Aorta (tissue), 5 donors: ENCODE measurements at places on chromosomes 2 and 18. TPM values are rescaled to one million over a fixed set of nuclear protein-coding genes. Genes with fewer than 3 reads are reported as not detected.

GRCh38 chr2:12271589-12271984 lies 445.1 kb upstream of the TRIB2 start:
- no peak for DNase-seq

DNA sequence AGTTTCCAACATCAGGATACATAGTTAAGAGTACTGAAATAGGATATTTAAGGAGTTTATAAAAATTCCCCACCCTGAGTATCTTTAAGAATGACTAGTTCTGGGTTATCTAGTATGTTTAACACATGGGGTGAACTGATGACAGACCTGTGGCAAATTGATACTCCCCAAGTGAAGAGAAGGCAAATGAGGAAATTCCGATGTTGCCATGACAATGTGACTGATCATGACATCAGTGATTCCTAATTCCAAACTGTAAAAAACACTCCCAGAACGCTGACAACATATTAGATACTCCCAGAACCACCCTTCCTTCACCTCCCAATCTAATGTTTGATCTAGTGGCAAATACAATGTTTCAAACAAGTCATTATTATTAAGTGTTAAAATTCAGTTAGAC lies 77.6 kb downstream of the RBMS1 start:
- DNase-seq, result no peak

ST8SIA5 gene
- polyA plus RNA-seq, result 0.08 TPM

- no peak for DNase-seq
Observed at GRCh38 chr2:128727404-128727803, 408.7 kb upstream of the HS6ST1 start.

CAPN14 gene
- not detected for polyA plus RNA-seq

LOXHD1 gene
- polyA plus RNA-seq, result not detected

- DNase-seq, result no peak
Observed at GRCh38 chr18:79559436-79559835, 120.2 kb upstream of the CTDP1 start.

ATP8B1 gene
- 33.1 TPM for polyA plus RNA-seq

FEV gene
- not detected for polyA plus RNA-seq

DNA sequence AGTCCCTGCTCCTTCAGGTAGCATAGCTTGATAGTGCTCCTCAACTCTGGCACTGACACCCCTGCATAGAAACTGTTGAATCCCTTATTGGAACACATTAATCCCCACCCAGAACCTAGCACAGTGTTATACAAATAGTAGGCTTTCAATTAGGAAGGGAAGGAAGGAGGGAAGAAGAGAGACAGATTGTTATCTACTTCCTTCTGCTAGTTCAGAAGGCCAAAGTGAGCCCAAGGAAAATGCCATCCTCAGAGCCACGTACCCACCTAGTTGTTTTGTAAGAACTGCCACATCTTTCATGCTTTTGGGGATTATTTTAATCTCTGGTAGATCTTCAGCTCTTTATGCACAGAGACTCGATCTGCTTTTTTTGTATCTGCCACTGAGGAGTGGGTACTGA lies 75.1 kb downstream of the CLHC1 start:
- DNase-seq, result no peak

DNA sequence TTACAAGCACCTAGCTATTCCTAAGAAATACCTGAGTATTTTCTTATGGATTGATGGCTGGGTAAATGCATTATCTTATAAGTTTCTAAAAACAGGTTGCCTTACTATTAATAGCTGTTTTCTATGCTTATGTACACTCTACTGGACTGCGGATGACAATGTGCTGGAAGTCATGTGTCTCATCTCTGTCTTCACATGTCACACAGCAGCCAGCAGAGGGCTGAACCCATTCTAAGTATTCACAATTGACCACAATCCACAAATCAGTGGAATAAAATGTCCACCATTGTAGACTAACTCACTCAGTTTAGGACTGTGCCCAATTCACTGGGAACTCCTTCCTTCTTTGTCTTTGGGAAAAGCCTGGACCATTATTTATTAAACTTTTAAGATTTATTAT lies 371.2 kb downstream of the INSIG2 start:
- no peak for DNase-seq

GRCh38 chr2:88254437-88255091 lies 84.4 kb downstream of the THNSL2 start:
- no peak for DNase-seq

GRCh38 chr2:46306988-46307655 lies 9.9 kb downstream of the EPAS1 start:
- DNase-seq, result no peak

DNA sequence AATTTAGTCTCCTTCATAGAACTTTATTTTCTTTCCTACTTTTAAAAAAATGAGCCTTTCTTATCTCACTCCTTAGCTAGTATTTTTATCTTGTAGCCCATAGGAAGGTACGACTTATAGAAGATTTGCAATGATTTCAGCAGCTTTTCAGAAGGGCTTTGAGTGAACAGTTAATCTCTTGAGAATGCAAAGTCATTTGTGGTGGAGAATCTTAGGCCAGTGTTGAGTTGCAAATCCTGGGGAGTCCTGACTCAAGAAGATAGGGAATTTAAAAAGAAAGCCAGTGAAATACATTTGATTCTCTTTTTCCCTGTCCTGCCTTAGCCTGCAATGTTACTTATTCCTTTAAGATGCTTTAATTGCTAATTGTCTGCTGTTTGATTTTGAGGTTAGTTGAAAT lies 33.6 kb downstream of the LYPD6 start:
- DNase-seq, result no peak

GRCh38 chr2:71990122-71990521 lies 157.5 kb downstream of the CYP26B1 start:
- DNase-seq, result no peak

DNA sequence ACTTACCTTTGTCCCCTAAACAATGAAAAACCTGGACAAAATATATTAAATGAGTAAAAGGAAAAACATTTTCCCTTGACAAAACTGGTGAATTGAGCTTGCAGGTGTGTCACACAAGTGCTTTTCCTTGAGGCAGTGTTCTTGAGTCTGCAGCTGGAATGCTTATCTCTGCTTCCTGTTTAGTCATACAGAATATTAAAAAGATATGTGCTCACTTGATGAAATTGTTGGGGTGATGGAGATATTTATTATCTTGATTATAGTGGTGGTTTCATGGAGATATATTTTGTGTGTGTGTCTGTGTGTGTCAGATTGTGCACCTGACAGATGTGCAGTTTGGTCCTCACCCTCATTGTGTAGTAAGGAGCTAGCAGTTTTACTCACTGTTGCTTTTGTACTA lies 3.3 kb downstream of the TAF1B start:
- no peak for DNase-seq

RSAD2 gene
- 8.3 TPM for polyA plus RNA-seq

- DNase-seq, result no peak
Observed at GRCh38 chr2:109089602-109090300, 39.3 kb upstream of the SH3RF3 start.
